ENCODE measurements at places on chromosomes 3 and 15. TPM values are rescaled to one million over a fixed set of nuclear protein-coding genes. Genes with fewer than 3 reads are reported as not detected.

Gene LIPC
- total RNA-seq = 0.34 TPM

Gene MEX3B
- total RNA-seq = 11.6 TPM

Gene CCDC54
- total RNA-seq = not detected

Gene BFSP2
- not detected for total RNA-seq

Gene SMAD6
- total RNA-seq = 11.9 TPM

Gene RPL39L
- total RNA-seq = 9.7 TPM

Gene EPHB3
- under 0.01 TPM for total RNA-seq

Gene OIP5
- total RNA-seq = 3.6 TPM

Gene CLDN18
- not detected for total RNA-seq

Gene BUB1B
- 12.8 TPM for total RNA-seq

Gene UBE2E2
- 28.0 TPM for total RNA-seq

Measured in dermis blood vessel endothelial cell (primary cell).